ENCODE measurements at places on chromosomes 12 and 14.

DNA sequence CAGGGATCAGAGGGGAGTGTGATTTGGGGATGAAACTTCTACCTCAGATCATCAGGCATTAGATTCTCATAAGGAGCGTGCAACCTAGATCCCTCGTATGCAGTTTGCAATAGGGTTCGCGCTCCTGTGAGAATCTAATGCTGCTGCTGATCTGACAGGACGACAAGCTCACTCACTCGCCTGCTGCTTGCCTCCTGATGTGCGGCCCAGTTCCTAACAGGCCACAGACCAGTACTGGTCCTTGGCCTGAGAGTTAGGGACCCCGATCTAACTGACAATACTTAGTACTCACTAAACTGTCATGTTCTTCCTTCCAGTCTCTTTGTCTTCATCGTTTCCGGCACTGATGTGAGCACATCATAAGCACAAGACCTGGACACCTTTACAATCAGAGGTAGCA lies 5.3 kb upstream of the RPLP0 start:
- DNase-seq: no peak

- no peak for DNase-seq
These were observed 26.2 kb upstream of the PPM1A start for GRCh38 chr14:60222820-60223219.

DNA sequence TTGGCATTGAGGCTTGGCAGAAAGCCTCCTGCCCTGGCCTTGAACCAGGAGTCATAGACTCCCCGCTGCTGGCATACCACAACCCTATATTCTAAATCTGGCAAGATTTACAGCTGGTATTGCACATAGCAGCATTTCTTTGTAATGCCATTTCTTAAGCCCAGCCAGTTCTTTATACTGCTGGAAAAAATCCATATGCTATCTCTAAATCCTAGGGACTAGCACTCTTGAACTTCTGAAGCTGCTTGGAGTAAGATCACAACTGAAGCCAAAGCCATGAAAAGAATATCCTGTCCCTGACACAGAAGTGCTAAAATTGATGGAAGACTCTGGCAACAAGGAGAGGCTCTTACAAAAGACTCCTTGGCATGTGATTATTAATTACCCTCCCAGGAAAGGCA lies 89.3 kb downstream of the KCNC2 start:
- DNase-seq: peak; percentile 69

DNA sequence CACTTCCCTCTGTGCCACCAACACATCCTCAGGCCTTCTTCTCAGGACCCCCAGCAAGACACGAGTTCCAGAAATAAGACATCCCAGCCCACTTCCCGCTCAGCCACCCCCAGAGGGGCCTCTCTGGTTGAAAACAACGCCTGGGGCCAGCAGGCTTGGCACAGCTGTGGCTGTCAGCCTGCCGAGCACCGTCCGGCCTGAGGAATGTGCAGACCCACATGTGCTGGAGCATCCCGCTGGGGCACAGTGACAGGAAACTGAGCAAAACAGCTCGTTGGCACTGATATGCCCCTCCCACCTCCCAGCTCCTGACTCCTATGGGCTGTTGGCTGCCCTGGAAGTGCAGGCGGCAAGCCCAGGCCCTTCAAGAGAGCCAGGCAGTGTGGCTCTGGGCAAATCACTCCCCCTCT lies 1.4 kb downstream of the SYNE3 start:
- no peak for DNase-seq

DNA sequence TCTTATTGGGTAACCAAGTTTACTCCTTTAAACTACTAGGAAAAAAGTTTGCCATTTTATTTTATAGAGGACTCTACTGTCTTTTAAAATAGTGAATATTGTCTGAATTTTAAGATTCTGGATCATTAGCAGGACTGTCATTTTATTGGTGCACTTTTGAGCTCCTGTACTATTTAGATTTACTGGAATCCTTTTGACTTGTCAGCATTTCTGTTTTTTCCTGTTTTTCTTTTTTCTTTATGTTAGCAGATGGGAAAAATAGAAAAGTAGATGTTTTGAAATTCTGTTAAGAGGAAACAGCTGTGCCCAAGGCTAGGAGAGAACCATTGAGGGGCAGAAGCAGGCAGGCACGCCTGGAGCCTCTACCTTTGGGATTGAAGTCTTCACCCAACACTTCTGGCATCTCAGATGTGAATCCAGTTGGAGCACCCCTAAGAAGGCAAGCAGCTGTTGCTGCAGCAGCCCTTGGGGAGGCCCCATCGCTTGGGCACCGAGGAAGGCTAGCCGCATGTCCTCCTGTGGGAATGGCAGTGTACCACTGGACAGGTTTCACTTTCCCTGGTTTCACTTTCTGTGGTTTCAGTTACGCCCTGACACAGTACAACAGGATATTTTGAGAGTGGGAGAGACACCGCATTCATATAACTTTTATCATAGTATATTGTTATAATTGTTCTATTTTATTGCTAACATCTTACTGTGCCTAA lies 11.5 kb downstream of the RIMKLB start:
- no peak for DNase-seq

GRCh38 chr12:49554266-49554665 lies 13.7 kb downstream of the MCRS1 start:
- no peak for DNase-seq

- DNase-seq: peak; percentile 4
These were observed 106.0 kb downstream of the TXNDC16 start for GRCh38 chr14:52446355-52446754.

DNA sequence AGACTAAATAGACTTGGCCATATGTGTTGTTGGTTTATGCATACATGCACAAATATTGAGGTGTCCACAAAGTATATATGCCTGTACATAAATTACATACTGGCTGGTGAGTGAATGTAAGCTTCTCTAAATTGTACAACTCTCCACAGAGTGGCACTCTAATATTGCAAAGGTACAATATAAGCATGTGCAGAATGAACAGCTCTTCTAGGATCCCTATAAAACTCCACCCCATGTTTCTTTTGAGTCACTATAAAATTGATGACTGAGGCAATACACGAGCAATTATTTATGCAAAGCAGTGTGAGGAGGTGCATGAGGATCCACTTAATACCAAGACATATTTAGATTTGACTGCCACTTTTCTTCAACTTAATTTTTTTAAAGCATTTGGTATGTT lies 172.2 kb downstream of the NAV3 start:
- no peak for DNase-seq
